A172 (cell line): ENCODE measurements at places on chromosomes 6 and 20. TPM values are rescaled to one million over a fixed set of nuclear protein-coding genes. Genes with fewer than 3 reads are reported as not detected.

DNA sequence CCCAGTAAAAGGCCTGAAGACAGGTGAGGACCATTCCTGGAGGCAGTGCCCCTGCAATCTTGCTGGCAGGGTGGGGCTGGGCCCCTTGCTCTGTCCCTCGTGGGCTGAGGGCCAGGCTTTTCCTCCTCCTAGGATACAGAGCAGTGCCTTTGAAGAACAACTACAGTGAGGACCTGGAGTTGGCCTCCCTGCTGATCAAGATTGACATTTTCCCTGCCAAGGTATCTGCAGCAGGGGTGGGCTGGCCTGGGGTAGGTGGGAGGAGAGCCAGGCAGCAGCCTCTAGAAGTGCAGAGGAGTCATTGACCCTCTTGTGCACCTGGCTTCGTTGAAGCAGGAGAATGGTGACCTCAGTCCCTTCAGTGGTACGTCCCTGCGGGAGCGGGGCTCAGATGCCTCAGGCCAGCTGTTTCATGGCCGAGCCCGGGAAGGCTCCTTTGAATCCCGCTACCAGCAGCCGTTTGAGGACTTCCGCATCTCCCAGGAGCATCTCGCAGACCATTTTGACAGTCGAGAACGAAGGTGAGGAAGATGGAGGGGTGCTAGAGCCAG, 36.5 kb downstream of the PLCG1 start:
- DNase-seq = no peak

- DNase-seq = no peak
These were observed 80.4 kb downstream of the RWDD2A start for GRCh38 chr6:83273596-83273995.

- peak; percentile 57 for DNase-seq
These were observed 541 bp downstream of the SNX21 start for GRCh38 chr20:45833883-45834796.

- DNase-seq = no peak
These were observed 83.4 kb downstream of the PRDM1 start for GRCh38 chr6:106169517-106169916.

DNA sequence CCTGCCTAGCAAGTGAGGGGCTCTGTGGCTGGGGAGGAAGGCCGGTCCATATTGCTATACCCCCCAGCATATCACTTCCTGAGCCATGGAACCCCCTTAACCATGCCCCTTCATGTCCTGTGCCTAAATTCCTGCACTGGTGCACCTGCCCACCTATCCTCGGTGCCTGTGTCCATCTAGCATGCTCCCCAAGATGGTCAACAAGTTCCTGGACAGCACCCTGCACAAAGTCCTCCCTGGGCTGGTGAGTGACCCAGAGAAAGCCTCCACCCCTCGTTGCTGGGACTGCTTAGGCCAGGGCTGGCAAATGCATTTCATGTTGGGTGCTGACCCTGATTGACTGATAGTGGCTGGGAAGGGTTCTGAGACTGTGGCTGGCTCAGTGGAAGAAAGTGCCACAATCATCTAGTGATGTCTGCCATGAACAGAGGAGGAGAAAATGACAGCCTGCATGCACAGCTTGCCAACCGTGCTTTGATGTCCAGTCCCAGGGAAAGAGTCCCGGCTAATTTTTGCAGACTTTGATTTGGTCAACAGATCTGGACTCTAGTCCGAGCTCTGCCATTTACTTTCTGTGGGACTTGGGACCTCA, 3.5 kb downstream of the BPIFB6 start:
- DNase-seq = no peak

GRCh38 chr6:144266091-144266649, 19.0 kb upstream of the UTRN start:
- DNase-seq = peak; percentile 72

Gene CDSN
- total RNA-seq = not detected in 2 replicates

- no peak for DNase-seq
These were observed 609.6 kb downstream of the PKHD1 start for GRCh38 chr6:51477711-51478311.

Gene C20orf96
- total RNA-seq = 3.1 and 3.8 TPM in 2 replicates

Gene HMGCLL1
- total RNA-seq = not detected in 2 replicates

GRCh38 chr6:15653581-15653980, 9.2 kb downstream of the DTNBP1 start:
- no peak for DNase-seq

Gene BYSL
- total RNA-seq = 14.1 and 17.5 TPM in 2 replicates

DNA sequence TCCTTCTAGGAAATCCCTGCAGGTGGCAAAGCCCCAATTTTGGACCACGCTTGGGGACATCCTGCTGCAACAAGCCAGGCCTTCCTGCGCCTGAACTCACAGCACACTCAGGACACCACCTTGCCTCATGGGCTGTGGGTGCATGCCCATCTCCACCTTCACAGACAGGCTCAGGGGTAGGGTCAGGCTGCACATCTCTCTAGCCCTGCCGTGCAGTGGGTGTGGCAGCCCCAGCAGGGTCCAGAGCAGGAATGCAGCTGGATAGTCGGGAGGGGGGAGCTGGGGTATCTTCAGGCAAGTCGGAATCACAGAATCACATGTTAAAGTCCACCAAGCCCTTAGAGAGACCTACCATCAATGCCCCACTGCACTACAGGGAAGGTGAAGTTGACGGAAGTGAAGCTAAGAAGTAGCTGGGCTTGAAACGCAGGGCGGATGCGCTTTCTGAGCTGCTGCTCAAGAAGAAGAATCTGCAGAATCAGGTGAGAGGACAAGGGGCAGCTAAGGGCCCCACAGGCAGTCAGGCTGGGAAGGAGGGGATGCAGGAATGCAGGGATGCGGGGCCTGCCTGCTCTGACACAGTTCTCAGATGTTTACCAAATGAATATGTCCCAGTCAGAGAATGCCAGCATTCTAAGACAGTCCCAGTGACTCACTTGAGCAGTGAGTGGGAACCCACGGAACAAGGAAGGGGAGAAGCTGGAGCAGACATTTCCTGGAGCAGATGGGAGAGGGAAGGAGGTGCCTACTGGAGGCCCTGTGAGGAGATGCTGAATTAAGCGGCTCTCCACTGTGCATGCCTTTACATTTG, 11.3 kb downstream of the SERPINB6 start:
- peak; percentile 68 for DNase-seq

GRCh38 chr6:75102301-75102700, 103.6 kb downstream of the COL12A1 start:
- no peak for DNase-seq

Gene PHACTR3
- total RNA-seq = not detected in 2 replicates

Gene SIRPB1
- total RNA-seq = 0.55 and 0.74 TPM in 2 replicates

GRCh38 chr20:1534526-1534925, 23.0 kb downstream of the SIRPD start:
- no peak for DNase-seq

Gene TSBP1
- total RNA-seq = not detected in 2 replicates

Gene SLC26A8
- not detected in 2 replicates for total RNA-seq
